ENCODE measurements at places on chromosomes 6 and 20. TPM values are rescaled to one million over a fixed set of nuclear protein-coding genes. Genes with fewer than 3 reads are reported as not detected.

Gene MCHR2
- total RNA-seq: not detected

Gene MTG2
- 34.9 TPM for total RNA-seq

Gene DYNLRB1
- total RNA-seq: 110 TPM

Gene SH3BGRL2
- total RNA-seq: 63.2 TPM

Gene SLC35F1
- total RNA-seq: 6.1 TPM

Gene DEF6
- total RNA-seq: 15.1 TPM

Gene SIGLEC1
- total RNA-seq: 12.2 TPM

- DNase-seq: no peak
Measured at GRCh38 chr6:2791450-2791974, 26.3 kb downstream of the WRNIP1 start.

DNA sequence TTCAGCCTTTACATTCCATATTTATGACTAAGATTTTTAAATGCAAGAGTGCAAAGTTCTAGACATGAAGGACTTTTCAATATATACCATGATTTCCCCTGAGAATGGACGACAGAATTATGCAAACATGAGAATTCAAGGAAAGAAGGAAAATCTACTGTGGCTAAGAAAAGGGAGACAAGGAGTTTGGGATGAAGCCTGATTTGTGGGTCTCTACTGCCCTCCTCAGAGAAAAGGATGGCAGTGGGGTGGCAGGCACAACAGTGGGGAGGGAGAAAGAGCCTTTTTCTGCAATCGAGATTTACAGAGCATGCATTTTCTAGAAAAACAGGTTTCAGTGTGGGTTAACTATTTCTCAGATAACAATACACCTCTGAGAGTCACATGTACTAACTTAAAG, 466.9 kb upstream of the NRSN1 start:
- peak; percentile 33 for DNase-seq

DNA sequence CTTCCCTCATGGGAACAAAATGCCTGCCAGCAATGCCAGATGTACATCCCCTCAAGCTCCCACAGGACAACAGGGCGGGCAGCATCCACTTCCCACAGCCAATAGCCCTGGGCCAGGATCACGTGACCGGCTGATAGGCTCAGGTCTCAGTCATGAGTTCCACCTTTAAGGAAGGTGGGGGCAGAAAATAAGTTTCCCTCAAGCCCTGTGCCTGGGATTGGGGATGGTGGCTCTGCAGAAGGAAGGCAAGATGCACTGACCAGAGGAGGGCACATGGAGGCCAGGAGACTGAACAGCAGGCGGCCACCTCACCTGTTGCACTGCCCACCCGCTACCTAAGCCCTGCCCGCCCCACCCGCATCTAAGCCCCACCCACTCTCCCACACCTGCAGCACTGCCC, 149.1 kb downstream of the BMP7 start:
- DNase-seq: no peak

GRCh38 chr6:70135219-70136160, 167.4 kb downstream of the COL9A1 start:
- DNase-seq: no peak

DNA sequence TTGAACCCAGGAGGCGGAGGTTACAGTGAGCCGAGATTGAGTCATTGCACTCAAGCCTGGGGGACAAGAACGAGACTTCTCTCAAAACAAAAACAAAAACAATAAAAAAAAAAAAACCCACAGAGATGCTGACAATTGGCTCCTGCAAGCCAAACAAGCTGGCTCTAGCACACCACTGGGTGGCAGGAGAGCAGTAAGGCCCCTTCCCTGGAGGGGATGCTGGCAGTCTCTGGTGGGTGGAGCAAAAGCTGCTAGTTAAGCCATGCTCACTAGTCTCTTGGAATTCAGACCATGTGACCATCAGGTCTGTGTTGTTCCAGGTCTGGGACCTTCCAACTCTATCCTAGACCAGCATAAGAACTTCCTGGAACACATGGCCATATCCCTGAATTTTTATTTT, 18.9 kb upstream of the DSN1 start:
- peak; percentile 25 for DNase-seq

DNA sequence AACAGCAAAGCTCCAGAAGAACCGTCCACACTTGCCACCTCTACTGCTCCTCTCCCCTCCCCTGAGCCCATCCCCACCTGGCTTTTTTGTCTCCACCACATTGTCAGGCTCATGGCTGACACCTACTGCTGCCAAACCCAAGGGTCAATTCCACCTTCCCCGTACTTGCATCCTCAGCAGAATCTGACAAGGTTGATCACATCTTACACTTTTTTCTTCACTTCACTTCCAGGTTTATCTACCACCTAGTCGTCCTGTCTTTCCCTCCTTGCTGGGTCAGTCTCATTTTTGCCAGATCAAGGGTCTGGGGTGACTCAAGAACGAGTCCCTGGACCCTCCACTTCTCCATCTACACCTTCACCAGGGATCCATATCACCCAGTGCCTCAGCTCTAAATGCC, 3.1 kb downstream of the AURKA start:
- no peak for DNase-seq

DNA sequence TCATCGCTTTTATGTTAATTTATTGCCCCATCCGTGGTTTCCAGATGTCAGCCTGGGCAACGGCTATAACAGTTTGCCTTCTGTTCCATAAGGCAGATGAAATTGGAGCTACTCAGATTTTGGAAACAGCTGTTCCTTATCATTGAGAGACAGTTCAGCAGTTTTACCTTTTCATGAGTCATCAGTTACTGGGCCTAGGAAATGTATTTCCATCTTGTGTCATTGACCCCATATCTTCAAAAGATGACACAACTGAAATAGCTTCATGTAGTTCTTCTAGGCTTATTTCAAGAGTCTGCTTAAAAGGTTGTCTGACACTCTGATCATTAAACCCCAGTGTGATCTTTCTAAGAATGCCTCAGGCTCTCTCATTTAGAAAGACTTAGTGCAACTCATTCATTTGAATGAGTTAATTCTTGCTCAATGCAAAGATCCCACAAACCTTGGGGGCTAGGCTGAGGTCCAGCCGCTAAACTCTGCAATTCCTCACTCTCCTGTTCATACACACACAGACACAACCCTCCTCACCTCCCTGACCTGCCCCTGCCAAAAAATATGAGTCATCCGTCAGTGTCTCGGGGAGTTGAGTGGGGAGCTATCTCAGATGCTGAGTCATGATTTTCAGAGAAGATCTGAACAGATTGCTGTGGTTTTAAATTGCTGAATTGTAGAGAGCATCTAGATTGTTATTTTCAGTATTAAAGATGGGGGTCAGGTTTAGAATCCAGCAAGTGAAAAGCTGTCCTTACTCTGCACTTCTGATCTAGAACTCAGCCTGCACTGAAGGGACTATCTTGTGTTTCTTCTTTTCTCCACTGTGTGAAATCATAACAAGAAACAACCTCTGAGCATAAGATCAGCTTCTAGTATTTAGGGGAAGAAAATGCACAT, 61.8 kb downstream of the RPP40 start:
- DNase-seq: no peak

GRCh38 chr6:84872996-84873723, 108.8 kb upstream of the TBX18 start:
- DNase-seq: no peak

DNA sequence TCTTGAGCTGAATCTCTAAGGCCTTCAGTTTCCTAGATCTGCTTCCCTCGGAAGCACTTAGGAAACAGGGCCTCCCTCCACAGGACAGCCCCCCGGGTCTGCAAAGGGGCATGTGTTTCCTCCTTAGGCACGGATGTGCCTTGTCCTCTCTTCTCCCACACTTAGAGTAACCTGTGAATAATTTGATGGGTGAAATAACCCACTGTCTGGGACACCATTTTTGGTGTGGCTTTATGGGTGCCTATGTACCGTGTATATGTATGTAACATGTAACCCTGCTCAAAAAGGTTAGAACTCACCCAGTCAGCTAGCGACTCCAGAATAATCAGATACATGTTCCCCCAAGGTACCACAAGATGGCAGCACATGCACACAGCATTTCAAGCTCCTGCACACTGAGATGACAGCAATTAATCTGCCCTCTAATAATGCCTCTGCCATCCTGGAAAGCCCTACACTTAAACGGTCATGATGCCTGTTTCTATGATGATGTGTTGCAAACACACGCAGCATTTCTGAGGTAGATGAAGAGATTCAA, 212.0 kb upstream of the PROKR2 start:
- DNase-seq: peak; percentile 83

- no peak for DNase-seq
Measured at GRCh38 chr6:151175662-151176445, 63.9 kb upstream of the AKAP12 start.

- no peak for DNase-seq
Measured at GRCh38 chr6:91864911-91865310, 1278.0 kb upstream of the MAP3K7 start.

DNA sequence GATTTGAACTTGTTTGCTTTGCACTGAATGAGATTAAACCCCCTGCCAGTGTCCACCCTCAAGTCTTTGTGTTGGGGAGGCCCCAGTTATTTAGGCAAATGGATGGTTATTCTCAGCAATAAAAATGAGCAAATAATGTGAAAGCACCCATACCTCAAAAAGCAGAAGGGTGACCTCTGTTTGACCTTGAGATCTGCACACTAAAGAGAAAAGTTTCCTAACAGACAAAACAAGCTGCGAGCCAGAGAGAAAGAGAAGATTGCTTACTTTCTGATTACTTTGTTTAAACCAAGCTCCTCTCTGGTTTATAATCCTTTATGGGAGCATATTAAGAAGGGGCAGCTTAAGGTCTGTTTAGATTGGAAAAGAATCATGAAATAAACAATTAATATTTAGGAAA, 30.4 kb upstream of the TRERF1 start:
- DNase-seq: no peak

- no peak for DNase-seq
Measured at GRCh38 chr6:164039954-164040375, 625.4 kb downstream of the QKI start.

DNA sequence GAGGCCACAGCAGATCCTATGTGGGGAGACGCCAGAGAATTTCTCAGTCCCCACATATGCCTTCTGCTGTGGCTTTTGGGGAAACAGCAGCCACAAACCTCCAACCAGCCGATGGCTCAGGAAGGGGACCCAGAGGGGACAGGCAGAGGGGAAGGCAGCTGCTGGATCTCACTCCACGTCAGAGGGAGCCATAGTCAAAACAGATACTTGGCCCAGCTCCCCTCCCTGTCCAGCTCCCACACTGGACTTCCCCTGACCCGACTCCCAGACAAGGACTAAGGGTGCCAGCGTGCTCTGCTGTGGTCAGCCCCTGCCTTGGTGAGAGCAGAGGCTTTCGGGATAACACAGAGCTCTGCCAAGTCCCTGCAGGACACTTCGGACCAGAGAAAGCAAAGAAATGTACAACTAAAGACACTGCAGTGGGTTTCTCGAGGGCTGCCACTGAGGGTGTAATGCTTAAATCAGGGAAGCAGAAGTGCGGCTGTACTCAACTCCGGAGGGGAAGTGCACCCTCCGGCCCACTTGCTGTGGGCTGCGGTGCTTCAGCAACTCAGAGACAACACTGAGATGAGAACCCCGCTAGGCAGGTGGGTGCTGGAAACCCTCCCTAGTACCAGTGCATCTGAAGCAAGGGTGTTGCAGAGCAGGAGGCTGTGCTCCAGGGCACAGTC, 47.2 kb downstream of the RRBP1 start:
- DNase-seq: no peak

GRCh38 chr6:35396991-35397390, 54.6 kb downstream of the PPARD start:
- DNase-seq: no peak

- no peak for DNase-seq
Measured at GRCh38 chr6:102356170-102356569, 962.7 kb downstream of the GRIK2 start.

- DNase-seq: no peak
Measured at GRCh38 chr20:46121184-46121930, 3.2 kb downstream of the CD40 start.

GRCh38 chr6:37618916-37619590, 78.6 kb downstream of the MDGA1 start:
- no peak for DNase-seq

- no peak for DNase-seq
Measured at GRCh38 chr6:91081452-91082067, 494.7 kb upstream of the MAP3K7 start.

DNA sequence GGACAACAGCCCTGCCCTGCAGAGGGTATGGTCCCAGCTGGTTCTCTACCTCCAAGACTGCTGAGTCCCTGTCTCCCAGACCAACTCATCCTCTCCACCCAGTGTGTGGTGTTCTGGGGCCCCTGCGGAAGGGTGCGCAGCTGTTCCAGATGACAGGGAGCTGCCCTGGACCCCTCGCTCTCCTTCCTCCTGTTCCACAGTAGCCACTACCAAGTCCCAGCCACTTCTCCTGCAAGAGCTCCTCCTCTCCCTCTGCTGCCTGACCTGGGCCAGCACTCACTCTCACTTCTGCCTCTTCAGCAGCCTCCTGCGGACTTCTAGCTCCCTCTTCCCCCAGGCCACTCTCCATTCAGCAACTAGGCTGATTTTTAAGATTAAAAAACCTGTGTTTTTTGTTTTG, 40.1 kb upstream of the TMEM181 start:
- no peak for DNase-seq

DNA sequence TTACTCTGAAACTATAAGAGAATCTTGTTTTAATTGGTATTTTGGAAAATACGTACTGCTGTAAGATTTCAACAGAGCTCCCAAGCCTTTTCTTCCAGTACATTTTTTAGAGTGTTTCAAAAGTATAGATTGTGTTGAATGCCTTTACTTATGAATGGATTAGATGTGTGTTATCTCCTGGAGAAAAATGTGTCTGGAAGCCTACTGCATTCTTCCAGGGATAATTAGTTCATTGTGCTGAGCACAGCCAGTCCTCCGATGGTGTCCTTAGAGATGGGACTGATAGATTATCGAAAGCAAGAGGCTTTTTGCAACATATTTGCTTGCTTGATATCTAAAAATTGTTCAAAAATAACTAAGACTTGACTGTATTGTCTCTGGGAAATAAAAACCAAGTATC, 114.2 kb downstream of the PLEKHG1 start:
- DNase-seq: no peak

DNA sequence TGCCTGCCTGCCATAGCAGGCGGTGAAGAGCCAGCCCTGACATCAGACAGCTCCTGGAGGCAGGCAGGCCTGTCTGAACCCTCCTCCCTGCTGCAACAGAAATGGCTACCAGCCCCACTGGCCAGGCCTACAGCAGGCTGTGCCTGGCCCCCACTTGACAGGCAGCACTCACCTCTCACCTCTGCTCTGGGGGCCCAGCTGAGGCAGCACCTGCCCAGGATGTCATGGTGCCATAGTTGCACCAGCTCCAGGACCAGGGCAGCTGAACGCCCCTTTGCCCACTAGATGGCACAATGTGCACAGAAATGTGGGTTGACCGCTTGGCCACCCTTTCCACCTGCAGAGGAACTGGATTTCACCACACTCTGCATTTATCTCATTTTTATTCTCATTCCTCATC, 30.6 kb downstream of the MRPL14 start:
- peak; percentile 83 for DNase-seq

- DNase-seq: no peak
Measured at GRCh38 chr6:13415283-13415682, 72.1 kb downstream of the GFOD1 start.

DNA sequence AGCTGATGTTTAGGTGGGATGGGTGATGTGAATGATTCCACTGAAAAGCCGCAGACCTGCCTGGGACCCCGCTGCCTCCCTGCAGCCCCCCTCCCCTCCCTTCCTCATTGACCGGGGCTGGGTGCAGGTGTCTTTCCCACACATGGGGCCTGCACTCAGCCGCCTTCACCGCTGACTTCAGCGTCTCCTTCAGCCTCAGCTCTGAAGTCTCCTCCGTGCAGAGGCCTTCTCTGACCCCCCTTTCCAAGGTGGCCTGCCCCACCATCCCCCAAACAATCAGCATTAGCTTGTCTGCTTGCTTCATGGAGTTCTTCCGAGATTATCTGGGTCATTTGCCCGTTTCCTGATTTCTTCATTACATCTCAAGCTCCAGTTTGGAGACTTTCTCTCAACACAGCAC, 140.7 kb downstream of the SMOC2 start:
- no peak for DNase-seq
